ENCODE measurements at places on chromosomes 1 and 21. TPM values are rescaled to one million over a fixed set of nuclear protein-coding genes. Genes with fewer than 3 reads are reported as not detected.

AZIN2 gene
- total RNA-seq, result 5.7 TPM

GLUL gene
- 435 TPM for total RNA-seq

RAB42 gene
- total RNA-seq, result 5.7 TPM

LHX8 gene
- not detected for total RNA-seq

LRRIQ3 gene
- 1.0 TPM for total RNA-seq
